Panc1 (cell line): ENCODE measurements at places on chromosomes 6 and 20. TPM values are rescaled to one million over a fixed set of nuclear protein-coding genes. Genes with fewer than 3 reads are reported as not detected.

Gene CFAP206
- 2.4 TPM for total RNA-seq

Gene TASP1
- 8.9 TPM for total RNA-seq

Gene C20orf204
- 1.9 TPM for total RNA-seq

Gene KHDC1L
- total RNA-seq: not detected

Gene CAP2
- total RNA-seq: 37.0 TPM

Gene GPSM3
- total RNA-seq: 2.0 TPM

Gene KCNK16
- total RNA-seq: not detected

Gene MDFI
- 0.54 TPM for total RNA-seq

Gene ADAM33
- total RNA-seq: 0.62 TPM

Gene ARFGEF3
- 1.5 TPM for total RNA-seq

Gene PLAGL2
- total RNA-seq: 40.6 TPM

Gene CLVS2
- total RNA-seq: 1.1 TPM

Gene ZKSCAN3
- total RNA-seq: 7.0 TPM

Gene INSM1
- 0.05 TPM for total RNA-seq

Gene ABHD16B
- not detected for total RNA-seq

Gene FABP7
- total RNA-seq: not detected

Gene FAM209A
- not detected for total RNA-seq

Gene MUC21
- total RNA-seq: not detected

Gene SLC22A7
- not detected for total RNA-seq

Gene CPXM1
- total RNA-seq: not detected

Gene TSHZ2
- total RNA-seq: 0.36 TPM

Gene MMP24
- 7.1 TPM for total RNA-seq

Gene AP5S1
- 23.1 TPM for total RNA-seq

Gene SENP6
- total RNA-seq: 58.7 TPM

Gene FOXF2
- 12.7 TPM for total RNA-seq

Gene BCAS4
- 34.8 TPM for total RNA-seq

Gene CD24
- 57.4 TPM for total RNA-seq

Gene SLC32A1
- total RNA-seq: not detected

Gene OOEP
- 10.6 TPM for total RNA-seq

Gene FNDC11
- total RNA-seq: 1.3 TPM

Gene CRIP3
- 0.64 TPM for total RNA-seq

Gene SCP2D1
- total RNA-seq: not detected

Gene TFB1M
- total RNA-seq: 32.0 TPM

Gene GMDS
- total RNA-seq: 9.8 TPM

Gene HACE1
- 13.0 TPM for total RNA-seq

Gene PDYN
- total RNA-seq: not detected

Gene KCNK17
- not detected for total RNA-seq

Gene DEFB124
- not detected for total RNA-seq
